ENCODE measurements at places on chromosomes 5 and 9. TPM values are rescaled to one million over a fixed set of nuclear protein-coding genes. Genes with fewer than 3 reads are reported as not detected.

- DNase-seq = no peak
These were observed 23.3 kb downstream of the AK8 start for GRCh38 chr9:132854832-132855231.

DNA sequence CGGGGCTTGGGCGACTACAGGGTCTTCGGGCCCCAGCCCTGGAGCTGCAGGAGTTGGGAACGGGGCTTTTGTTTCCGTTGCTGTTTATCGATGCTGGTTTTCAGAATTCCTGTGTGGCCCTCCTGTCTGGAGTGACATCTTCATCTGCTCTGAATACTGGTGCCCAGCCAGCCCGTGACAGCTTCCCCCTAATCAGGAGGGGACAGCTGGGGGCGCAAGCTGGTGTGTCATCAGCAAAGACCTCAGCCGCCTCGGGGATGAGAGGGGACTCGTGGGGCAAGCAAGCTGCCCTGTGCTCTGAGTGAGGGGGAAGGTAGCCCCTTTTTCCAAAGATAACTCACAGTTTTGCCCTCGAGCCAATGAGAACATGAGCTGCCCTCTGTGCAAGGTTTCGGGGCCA, 110.7 kb downstream of the RXRA start:
- DNase-seq = no peak

DNA sequence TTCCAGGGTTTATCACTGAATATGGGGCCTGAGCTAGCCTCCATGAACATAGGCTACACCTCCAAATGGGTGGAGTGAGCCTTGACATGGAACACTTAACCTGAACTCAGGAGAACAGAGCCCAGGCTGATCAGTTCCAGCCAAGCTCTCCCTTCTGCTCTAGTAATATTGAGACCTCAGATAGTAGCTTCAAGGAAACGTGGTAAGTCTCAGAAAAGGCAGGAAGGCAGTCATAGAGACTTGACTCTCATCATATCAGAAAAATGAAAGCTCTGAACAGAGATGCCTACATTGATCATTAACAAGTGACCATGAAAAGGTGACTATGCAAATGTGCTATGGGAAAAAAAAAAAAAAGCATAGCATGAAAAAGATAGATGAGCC, 40.5 kb upstream of the MYO10 start:
- no peak for DNase-seq

GRCh38 chr9:38103340-38103739, 34.3 kb upstream of the SHB start:
- DNase-seq = no peak

DNA sequence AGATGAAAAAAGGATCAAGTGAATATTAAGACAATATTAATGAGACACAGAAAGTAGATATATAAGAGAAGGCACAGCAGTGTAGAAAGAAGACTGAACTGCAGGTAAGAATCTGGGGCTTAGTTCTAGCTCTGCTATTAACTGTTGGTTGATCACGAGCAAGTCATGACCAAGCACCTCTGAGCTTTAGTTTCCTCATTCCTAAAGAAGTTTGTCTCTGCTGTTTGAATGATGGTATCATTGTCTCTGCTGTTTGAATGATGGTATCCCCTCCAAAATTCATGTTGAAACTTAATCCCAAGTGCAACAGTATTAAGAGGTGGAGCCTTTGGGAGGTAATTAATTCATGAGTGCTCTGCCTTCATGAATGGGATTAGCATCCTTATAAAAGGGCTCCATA, 2.5 kb upstream of the NME5 start:
- no peak for DNase-seq

- no peak for DNase-seq
These were observed 43.8 kb downstream of the NR2F1 start for GRCh38 chr5:93626801-93627200.

The ZFYVE16 gene
- polyA plus RNA-seq = 85.5 TPM

The STKLD1 gene
- 3.9 TPM for polyA plus RNA-seq
